ENCODE measurements at places on chromosomes 6 and 20. TPM values are rescaled to one million over a fixed set of nuclear protein-coding genes. Genes with fewer than 3 reads are reported as not detected.
A peak's percentile ranks its signal among the peaks of the same experiment; 100 is the strongest.

GRCh38 chr6:16647422-16647821, 113.8 kb downstream of the ATXN1 start:
- DNase-seq: no peak

DNA sequence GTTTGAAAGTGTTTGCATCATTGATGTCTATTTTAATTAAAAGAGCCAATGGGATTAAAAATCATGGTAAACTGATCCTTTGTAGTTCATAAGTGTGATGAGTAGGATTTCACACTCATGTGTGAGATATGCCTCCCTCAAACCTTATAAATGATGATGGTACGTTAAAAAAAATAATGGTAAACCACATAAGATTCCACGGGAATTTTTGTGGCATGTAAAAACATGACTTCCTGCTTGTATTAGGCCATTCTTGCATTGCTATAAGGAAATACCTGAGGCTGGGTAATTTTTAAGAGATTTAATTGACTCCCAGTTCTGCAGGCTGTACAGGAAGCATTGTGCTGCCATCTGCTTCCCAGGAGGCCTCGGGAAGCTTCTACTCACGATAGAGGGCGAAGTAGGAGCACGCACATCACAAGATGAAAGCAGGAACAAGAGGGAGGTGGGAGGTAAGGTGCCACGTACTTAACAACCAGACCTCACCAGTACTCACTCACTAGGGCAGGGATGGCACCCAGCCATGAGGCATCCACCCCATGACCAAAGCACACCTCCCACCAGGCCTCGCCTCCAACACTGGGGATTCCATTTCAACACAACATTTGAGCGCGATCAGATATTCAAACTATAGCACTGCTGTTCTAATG, 187.6 kb upstream of the QKI start:
- no peak for DNase-seq

DNA sequence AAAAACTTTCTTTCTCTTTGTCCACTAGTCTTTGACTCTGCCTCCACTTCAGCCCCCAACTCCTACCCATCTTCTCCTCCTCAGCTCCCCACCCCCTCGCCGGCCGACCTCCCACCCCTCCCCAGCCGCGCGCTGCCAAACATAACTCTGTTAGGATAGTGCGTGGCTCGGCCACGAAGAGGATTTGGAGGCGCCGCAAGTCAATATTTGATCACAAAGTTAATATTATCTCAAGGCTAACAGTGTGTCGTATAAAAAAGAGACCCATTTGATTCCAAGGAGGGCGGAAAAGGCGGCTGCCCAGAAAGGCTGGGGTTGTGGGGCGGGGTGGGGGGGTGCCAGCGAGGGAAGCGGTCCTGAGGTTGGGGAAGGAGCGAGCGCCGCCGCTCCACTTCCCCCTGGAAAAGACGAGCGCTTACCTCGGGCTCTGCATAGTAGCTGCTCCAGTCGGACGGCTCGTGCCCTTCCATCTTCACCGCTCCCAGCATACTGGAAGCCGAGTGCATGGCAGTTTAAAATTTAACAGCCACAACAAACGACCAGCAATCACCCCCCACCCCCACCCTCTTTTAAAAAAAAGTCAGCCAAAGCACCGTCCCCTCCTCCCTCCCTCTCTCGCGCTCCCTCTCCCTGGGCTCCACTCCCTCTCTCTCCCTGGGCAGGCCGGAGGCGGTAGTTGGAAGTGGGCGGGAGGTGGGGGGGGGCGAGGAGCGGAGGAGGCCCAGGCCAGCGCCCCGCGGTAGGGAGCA, 425 bp downstream of the FOXA2 start:
- DNase-seq: no peak

Gene GMEB2
- 7.1 TPM for total RNA-seq

- no peak for DNase-seq
Measured at GRCh38 chr6:18261877-18262276, 2.5 kb downstream of the DEK start.

GRCh38 chr20:34843421-34843820, 18.0 kb upstream of the NCOA6 start:
- no peak for DNase-seq

Gene SLC23A2
- 12.6 TPM for total RNA-seq

Gene EYA2
- 3.4 TPM for total RNA-seq

- no peak for DNase-seq
Measured at GRCh38 chr6:17466147-17466546, 72.8 kb downstream of the CAP2 start.

DNA sequence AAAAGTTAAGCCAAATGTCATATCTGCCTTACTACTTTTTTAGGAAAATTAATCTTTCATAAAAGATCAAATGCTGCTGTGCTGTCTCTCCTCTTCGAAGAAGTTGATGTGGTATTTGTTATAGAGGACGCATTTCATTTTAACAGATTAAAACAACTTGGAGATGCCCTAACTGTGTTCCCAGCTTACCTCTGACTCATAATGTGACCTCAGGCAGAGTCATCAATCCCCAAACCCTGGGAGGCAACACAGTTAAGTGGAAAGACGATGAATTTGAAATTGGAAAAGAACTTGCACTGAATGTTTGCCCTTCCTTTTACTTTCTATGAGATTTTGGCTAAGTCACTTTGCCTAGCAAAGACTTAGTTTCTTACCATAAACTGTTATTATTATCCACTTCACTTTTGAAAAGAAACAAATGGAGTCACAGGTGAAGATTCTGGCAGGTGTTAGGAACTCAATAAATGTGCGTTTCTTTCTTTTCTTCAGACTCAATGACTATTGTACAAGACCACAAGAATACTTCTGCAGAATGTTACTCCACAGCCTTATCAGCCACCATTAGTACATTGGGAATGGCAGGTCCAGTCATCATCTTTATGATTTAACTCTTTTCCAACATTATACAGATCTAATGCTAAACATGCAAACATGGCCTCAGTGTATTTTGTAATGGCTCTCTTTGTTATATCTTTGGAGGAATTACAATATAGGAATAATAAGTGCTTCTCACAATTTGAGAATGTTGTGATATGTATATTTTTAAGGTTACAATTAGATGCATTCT, 102.6 kb downstream of the COL21A1 start:
- no peak for DNase-seq

DNA sequence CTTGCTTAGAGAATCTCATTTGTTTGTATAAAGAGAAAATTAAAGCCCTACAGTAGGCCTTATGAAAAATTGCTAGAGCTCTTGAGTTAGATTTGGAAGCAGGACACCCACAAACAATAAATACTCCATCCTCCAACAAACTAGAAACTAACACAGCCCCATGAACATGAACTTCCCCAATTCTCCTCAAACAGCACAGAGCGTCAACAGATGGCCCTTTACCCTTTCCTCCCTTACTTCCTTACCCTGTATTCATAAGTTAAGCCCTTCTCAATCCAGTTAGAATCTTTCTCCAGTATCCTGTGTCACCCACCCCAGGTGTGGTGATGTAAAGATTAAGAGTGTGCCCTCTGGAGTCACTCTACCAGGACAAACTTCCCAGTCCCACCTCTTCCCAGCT, 113.7 kb downstream of the UNC5CL start:
- no peak for DNase-seq

- DNase-seq: no peak
Measured at GRCh38 chr6:83609248-83609647, 96.9 kb downstream of the PRSS35 start.

- DNase-seq: no peak
Measured at GRCh38 chr6:15352220-15352619, 106.4 kb downstream of the JARID2 start.

Gene PKIB
- total RNA-seq: 0.57 TPM

Gene TSHZ2
- total RNA-seq: 5.9 TPM

Gene XKR7
- total RNA-seq: not detected

DNA sequence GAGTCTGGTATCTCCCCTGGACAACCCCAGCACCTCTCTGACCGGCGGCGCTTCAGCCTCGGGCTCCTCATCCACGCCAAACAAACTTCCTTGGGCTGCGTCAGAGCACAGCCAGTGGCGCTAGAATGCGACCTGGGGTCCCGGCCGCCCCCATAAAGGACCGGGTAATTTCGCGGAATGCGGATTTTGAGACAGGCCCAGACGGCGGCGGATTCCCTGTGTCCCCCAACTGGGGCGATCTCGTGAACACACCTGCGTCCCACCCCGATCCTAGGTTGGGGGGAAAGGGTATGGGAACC, 1.6 kb downstream of the FOXP4 start:
- DNase-seq: no peak

GRCh38 chr20:50488236-50488806, 21.9 kb upstream of the PTPN1 start:
- no peak for DNase-seq

- DNase-seq: no peak
Measured at GRCh38 chr6:56789879-56790278, 147.2 kb upstream of the DST start.

GRCh38 chr6:111068866-111069234, 18.5 kb upstream of the SLC16A10 start:
- DNase-seq: no peak

Gene C4B
- total RNA-seq: 129 TPM

Gene TMC2
- not detected for total RNA-seq

Gene PROKR2
- not detected for total RNA-seq

Gene BHLHE23
- not detected for total RNA-seq

DNA sequence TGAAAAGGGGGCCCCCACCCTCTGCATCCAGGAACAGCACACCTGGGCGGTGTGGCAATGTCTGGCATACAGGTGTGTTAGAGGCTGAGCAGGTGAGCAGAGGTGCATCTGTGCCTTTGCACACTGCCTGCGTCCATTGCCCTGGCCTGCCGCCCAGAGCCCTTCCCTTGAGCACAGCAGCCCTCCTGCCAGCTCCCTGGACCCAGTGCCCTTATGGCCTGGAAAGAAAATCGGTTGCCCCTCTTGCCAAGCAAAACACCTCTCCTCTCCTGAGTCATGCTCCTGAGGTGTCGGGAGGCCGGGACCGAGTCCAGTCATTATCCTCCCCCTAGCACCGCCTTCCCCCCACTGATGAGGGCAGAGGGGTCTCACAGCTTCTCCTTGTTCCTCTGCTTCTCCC, 259.9 kb downstream of the SMOC2 start:
- DNase-seq: no peak

Gene TNNC2
- total RNA-seq: 0.46 TPM

DNA sequence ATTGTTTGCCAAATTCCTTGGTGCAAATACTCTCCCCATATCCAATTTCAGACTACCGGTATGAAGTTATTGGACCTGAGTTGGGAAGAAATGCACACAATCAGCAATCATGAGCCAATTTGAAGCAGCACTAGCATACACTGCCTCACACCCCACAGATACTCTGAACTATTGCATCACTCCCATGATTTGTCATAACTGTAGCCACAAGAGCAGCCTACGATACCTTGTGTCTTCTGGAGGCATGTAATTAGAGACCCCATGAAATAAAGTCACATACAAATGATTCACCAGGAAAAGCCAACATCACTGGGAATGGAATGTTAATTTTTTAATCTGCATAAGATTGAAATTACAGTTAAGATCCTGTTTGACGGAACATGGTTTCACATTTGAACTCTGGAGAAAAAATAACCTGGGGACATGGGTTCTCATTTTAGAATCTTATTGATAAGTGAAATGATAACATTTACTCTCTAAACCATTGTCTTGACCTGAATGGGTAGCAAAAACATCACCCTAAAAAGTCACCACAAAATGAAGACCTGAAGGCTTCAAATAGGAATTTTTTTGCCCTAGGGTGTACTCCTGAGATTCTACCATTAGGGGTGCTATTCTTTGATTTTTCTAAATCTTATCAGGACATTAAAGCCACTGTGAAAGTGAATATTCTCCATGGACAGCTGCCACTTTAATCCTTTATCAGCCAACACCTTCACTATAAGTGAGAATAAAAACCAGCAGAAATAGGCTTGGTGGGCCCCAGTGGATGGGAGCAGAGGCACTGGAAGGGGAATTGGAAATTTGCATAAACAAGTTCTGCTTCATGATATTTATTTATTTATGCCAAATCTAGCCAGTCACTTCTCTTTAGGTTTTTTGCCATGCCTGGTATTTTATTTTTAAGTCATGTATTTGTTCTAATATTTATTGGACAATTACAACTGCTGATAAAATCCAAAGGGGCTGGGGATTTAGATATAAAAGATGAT, 34.5 kb upstream of the HBS1L start:
- no peak for DNase-seq

Gene HLA-DRB1
- 33.7 TPM for total RNA-seq

GRCh38 chr6:139257821-139258398, 33.9 kb downstream of the TXLNB start:
- no peak for DNase-seq

- peak; percentile 76 for DNase-seq
Measured at GRCh38 chr6:114108119-114109002, 137.4 kb upstream of the HDAC2 start.

DNA sequence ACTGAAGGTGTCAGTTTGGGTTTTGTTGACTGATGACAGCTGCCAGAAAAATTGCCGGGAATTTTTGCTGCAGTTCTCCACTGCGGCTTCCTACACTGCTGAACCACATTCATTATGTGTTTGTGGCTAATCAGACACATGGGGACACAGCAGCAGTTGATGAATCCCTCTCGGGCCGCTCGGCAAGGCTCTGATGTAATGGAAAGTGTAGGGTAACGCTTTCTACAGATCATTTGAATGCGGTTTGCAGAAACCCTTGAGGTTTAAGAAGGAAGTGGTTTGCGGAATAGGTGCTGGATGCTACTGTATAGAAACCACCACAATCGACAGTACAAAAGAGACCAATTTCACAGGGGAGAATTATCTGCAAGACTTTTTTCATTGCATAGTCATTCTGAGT, 138.7 kb upstream of the SASH1 start:
- DNase-seq: no peak

DNA sequence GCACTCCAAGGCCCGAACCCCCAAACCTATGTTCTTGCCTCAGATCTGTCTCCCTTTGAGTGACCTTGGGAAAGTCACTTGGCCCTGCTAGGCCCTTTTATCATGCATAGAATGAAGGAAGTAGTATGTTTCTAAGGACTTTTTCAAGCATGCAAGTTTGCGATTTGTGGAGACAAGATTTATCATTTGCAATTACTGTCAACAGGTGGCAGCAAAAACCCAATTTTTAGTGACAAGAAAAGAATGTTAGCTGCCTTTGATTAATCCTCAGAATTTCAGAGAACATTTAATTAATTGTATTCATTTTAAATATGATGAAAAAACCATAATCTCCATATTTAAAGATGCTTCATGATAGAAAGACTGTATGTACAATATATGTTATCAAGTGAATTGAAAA, 28.3 kb upstream of the PREP start:
- no peak for DNase-seq

- no peak for DNase-seq
Measured at GRCh38 chr6:108227290-108227689, 33.5 kb downstream of the SNX3 start.

GRCh38 chr6:20954315-20954714, 420.1 kb downstream of the CDKAL1 start:
- no peak for DNase-seq

All from right cardiac atrium (tissue), 5 donors.